ENCODE measurements at places on chromosomes 6 and 20.
A peak's percentile ranks its signal among the peaks of the same experiment; 100 is the strongest.

DNA sequence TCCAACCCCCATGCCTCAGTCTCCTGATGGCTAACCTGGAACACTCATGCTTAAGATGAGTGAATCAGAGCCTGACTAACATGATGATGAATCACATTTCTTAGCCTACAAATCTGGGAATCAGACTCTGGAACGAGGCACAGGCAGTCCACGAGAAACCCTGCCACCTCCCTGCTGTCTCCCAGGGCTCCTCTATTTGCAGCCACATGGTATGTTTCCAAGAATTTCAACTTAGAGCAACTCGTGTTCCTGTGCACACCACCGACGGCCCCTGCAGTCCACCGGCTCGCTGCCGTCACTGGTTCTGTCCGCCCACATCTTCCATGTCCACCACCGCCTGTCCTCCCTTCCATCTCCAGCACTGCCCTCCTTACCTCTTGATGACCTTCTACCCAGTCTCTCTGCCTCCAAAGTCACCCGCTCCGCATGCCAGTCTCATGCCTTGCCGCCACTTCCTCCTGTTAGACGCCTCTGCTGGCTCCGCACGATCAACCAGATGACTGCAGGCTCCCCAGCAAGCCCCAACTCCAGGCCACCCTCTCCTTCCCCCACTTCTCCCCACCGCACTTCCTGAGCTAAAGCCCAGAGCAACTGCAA lies 87.6 kb downstream of the AGPAT4 start:
- DNase-seq, result peak; percentile 86

DNA sequence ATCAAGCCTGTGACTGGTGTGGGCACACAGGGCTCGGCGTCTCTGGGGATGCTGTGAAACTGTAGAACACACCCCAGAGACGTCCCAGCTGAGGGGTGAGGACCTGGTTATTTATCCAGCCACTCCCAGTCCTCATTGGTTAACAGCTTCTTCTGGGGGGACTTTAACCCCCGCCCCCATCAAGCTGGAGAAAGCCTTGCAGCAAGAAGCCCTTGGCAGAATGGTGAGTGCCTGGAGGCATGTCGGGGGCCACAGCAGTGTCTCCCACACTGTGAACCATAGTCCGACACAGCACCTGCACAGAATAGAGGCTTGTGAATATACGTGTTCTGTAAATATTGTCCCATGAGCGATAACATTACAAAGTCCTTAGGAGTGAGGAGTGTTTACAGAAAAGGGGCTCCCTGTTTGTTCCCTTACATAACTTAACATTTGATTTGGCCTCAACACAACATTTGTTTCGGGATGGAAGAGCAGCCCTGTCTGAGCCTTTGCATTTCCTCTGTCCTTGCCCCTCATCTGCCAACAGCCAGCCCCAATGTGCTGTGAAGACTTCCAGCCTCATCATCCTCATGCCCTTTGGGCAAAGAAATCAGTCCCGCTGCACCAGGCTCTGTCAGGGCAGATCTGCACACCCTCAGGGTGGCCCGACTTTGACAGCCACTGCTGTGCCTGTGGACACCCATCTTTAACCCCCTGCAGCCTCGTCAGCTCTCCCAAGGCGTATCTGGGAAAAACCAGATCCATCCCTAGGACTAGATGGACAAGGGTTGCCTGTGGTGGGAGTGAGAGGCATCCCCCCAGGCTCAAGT lies 2.2 kb upstream of the RRBP1 start:
- DNase-seq, result no peak

GRCh38 chr20:34458631-34459030 lies 57.6 kb upstream of the DYNLRB1 start:
- DNase-seq, result no peak

GRCh38 chr20:8487696-8488095 lies 355.6 kb downstream of the PLCB1 start:
- no peak for DNase-seq
